Effector CD4-positive, alpha-beta T cell (primary cell): ENCODE measurements at places on chromosomes 11 and 22.

DNA sequence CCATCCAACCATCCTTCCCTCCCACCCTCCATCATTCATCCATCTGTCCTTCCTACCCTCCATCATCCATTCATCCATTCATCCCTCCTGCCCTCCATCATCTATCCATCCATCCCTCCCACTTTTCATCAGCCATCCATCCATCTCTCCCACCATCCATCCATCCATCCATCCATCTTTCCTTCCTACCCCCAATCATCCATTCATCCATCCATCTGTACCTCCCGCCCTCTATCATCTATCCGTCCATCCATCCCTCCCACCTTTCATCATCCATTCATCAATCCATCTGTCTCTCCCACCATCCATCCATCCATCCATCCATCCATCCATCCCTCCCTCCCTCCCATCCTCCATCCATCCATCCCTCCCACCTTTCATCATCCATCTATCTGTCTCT is 968.8 kb downstream of the BRD1 start:
- no peak for DNase-seq

- DNase-seq, result no peak
Measured at GRCh38 chr11:65425971-65426838, 3.6 kb downstream of the NEAT1 start.

DNA sequence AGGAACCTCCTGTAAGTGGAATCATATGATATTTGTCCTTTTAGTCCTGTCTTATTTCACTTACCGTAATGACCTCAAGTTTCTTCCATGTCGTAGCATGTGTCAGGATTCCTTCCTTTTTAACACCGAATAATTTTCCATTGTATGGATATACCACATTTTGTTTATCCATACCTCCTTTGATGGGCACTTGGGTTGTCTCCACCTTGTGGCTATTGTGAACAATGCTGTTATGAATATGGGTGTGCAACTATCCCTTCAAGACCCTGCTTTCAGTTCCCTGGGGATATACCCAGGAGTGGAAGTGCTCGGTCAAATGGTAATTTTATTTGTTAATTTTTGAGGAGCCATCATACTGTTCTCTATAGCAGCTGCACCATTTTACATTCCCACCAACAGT is 244.9 kb upstream of the BLID start:
- no peak for DNase-seq

DNA sequence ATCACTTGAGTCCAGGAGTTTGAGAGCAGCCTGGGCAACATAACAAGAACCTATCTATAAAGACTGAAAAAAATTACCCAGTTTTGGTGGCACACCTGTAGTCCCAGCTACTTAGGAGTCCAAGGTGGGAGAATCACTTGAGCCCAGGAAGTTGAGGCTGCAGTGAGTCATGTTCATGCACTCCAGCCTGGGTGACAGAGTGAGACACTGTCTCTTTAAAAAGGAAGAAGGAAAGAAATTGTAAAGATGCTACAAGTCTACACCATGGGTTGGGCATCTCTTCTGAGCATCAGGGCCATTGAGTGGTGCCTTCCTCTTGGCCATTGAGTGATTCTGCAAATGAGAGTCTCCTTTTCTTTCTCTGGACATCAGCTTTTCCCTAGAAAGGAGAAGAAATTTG is 15.7 kb upstream of the MTMR3 start:
- DNase-seq, result no peak

GRCh38 chr11:15229069-15229468 is 114.3 kb downstream of the INSC start:
- no peak for DNase-seq

- no peak for DNase-seq
Measured at GRCh38 chr11:130197386-130198035, 37.9 kb downstream of the ST14 start.

GRCh38 chr11:65215441-65216076 is 33.8 kb downstream of the CAPN1 start:
- no peak for DNase-seq

GRCh38 chr11:27786331-27786730 is 86.1 kb upstream of the BDNF start:
- no peak for DNase-seq

- DNase-seq, result no peak
Measured at GRCh38 chr22:43144949-43145348, 1.8 kb upstream of the MCAT start.

- DNase-seq, result no peak
Measured at GRCh38 chr11:80451105-80451504, 1010.3 kb upstream of the TENM4 start.

DNA sequence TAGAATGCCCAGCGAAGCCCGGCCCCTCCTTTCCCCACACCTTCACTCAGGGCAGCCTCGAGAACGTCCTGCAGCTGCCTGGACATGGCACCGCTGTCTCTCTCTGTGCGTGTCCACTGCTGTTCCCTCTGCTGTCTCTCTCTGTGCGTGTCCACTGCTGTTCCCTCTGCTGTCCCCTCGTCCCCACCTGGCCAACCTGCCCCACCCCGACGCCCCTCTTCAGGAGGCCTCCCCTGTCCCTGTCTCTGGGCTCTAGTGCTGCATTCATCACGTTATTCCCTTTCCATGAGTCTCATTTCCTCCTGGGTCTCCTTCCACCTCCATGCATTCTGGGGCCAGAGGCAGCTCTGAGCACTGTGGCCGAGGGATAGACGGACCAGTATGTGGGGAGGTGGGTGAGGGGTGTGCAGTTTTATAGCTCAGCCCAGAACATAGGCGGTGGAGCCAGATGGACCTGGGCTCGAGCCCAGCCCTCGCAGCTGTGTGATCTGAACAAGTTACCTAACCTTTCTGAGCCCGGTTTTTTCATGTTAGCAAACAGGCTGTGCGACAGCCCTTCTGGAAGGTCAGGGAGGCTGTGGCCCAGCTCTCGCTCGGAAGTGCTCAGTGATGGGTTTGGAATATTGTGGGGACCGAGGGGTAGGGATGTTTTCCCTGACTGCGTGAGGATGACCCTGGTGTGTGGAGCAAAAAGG is 41.9 kb upstream of the SMIM38 start:
- DNase-seq, result no peak

DNA sequence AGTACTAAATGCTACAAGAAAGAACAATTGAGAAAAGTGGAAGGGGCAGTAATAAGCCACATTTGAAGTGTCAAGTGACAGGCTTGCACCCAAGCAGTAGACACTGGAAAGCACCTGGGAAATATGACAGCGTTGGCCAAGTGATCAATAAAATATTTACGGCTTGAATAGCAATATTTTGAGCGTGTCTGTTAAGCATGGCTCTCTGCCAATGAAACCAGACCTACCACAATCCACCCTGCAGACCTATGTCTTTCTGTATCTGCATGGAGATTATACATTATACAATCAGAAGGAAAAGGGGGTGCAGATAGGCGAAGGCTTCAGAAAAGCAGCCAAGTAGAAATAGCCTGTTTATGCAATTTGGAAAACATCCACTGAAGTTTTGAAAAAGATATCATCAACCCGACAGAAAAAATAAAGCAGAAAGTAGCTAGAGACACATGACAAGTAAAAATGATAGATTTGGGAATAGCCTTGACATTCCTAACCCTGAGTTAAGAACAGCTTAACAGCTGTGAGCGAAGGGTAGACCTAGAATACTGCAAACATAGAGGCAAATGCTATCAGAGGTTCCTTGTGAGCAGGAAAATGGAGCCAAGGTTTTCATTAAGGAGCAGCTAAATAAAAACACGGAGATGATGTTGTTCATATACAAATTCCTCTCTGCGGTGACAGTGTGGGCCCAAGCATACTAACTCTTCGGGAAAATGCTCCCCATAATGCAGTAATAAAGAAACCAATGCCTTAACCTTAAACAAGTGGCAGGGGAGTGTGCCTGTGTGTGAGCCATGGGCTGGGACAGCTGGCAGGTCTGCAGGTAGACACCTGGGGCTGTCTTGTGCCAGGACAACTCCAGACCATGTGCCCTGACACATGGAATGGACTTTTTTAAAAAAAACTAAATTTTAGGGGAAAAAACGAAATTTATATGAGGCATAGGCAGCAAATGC is 71.3 kb downstream of the ETS1 start:
- no peak for DNase-seq

DNA sequence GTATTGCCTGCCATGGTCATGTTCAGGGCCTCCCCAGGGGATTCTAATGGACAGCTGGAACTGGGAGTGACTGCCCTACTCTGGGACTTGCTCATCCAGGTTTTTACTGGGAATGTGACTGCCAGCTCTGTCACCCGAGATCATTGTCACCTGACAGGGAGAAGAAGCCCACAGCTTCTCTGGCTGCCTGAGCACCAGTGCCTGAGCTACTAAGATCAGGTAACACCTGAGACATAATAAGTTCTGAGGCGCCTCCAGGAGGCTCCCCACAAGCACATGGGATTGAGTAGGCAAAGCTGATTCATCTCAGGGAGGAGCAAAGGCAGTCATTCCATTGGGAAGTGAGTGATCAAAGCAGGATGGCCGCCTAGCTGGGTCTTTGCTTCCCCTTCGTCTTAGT is 84.2 kb upstream of the GALNT18 start:
- DNase-seq, result no peak

GRCh38 chr22:48315439-48316256 is 1512.0 kb downstream of the BRD1 start:
- DNase-seq, result no peak

GRCh38 chr11:75526192-75526541 is 426 bp upstream of the GDPD5 start:
- DNase-seq, result no peak

- peak; percentile 80 for DNase-seq
Measured at GRCh38 chr11:65884716-65885092, 3.6 kb downstream of the FIBP start.

DNA sequence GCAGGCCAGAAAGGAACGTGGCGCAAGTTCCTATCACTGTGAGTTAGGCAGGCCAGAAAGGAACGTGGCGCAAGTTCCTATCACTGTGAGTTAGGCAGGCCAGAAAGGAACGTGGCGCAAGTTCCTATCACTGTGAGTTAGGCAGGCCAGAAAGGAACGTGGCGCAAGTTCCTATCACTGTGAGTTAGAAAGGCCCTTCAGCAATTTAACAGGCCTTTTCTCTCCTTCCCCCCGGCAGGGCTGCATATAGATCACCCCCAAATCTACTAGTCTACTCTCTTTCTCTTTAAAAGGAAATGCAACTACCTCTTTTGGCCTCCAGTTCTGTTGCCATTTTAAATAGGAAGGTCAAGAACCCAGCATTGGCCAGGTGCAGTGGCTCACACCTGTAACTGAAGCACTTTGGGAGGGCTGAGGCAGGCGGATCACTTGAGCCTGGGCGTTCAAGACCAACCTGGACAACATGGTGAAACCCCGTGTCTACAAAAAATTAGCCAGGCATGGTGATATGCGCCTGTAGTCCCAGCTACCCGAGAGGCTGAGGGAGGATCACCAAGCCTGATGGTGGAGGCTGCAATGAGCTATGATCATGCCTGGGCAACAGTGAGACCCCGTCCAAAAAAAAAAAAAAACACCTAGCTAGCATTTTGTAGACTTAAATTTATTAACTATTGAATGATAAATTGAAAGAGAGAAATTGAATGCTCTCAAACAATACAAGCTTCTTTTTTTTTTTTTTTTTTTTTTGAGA is 14.9 kb downstream of the FAM118B start:
- DNase-seq, result no peak

DNA sequence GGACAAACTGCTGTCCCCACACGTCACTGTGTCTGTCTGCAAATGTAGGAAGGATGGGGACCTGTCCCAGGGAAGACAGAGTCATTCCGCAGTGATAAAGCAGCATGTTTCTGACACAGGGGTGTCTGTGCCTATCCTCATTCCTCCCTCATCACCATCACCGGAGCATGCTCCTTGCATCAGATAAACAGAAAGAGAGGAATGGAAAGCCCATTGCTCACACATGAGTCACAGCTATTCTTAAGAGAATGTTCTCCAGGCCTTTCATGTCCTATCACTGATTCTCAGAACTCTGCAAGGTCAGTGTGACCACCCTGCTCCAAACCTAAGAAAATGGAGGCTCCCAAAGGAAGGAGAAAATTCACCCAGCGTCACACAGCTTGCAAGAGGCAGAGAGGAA is 38.9 kb downstream of the ZNF195 start:
- no peak for DNase-seq

GRCh38 chr11:80280737-80281136 is 839.9 kb upstream of the TENM4 start:
- DNase-seq, result no peak

DNA sequence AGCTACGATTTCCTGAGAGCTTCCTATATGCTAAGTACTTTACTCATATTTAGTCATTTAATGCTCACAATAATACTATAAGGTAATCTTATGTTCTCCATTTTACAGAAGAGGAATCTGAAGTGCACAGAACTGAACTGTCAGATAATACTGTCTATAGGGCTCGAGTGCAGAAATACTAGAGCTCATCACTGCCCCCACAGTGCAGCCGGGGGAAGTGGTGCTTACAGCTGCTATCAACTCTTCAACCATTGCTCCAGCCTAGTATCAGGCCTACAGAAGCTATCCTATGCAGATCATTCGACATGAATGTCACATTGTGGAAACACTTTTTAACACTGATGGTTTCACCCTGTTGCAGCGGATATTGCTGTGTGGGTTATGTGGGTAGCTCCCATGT is 929.9 kb downstream of the NTM start:
- DNase-seq, result no peak

- DNase-seq, result no peak
Measured at GRCh38 chr11:30725645-30726195, 139.6 kb upstream of the MPPED2 start.

DNA sequence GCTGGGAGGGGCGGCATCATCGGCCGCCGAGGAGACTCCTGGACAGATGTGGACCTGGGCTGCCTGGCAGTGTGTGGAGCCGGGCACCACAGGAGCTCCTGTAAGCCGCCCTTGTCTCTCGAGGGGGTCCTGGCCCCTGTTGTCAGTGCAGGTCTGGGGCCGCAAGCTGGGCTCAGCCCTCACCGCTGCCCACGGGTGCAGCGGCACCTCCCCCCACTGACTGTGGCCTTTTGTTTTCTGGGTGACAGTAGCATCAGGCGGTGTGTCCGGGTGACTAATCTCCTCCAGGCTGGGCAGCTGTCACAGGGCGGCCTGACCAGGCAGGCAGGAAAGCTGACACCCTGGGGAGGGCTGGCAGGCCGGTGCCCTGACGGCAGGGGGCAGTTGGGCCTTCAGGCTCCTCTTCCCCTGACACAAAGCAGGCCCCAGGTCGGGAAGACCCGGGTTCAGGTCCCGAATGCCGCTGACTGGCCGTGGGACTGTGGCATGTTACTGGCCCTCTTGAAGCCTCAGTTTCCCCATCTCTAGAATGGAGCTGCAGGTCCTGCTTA is 16.3 kb downstream of the DGKZ start:
- no peak for DNase-seq

GRCh38 chr11:57100638-57101331 is 81.0 kb upstream of the LRRC55 start:
- no peak for DNase-seq

DNA sequence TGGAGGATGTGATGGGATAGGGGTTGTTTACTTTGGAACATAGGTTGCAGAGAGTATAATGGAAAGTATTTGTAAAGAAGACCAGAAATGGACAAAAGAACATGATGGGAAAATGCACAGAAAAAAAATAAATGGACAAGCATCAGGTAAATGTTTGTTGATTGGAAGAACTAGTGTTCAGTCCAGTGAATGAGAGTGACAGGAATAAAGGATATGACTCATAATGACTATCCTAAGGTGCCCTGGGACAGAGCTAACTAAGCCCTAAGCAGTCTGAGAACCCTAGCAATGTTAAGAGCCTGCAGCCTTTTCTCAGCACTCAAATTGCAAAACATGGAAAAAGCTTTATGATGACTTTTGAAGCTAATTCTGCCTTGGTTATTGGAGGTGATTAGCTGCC is 732.8 kb upstream of the ANO5 start:
- DNase-seq, result no peak
